Hematopoietic multipotent progenitor cell (in vitro differentiated cells): ENCODE measurements at places on chromosomes 2 and 18. TPM values are rescaled to one million over a fixed set of nuclear protein-coding genes. Genes with fewer than 3 reads are reported as not detected.

DNA sequence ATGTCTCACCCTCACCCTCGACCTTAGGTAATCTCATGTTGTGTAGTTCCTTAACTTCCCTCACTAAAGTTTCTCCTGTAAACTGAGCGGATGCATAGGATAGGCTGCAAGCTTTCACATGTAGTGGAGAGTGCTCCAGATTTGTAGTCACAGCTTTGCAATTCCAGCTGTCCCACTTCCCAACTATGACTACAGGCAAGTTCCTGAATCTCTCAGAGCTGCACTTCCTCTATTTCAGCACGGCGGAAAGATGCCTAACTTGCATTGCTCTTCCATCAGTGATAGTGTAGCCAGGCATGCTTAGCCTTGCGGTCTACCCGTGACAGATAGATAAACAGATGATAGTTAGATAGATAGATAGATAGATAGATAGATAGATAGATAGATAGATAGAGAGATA is 183.1 kb upstream of the CCDC68 start:
- DNase-seq: no peak

ZRANB3 gene
- 7.0 TPM for total RNA-seq

KCNG2 gene
- 14.8 TPM for total RNA-seq

C18orf54 gene
- total RNA-seq: 1.6 TPM

- no peak for DNase-seq
Measured at GRCh38 chr2:29397039-29397438, 281.8 kb downstream of the CLIP4 start.

- peak; percentile 40 for DNase-seq
Measured at GRCh38 chr2:118249531-118249930, 161.3 kb downstream of the INSIG2 start.

TDRD15 gene
- under 0.01 TPM for total RNA-seq

DNA sequence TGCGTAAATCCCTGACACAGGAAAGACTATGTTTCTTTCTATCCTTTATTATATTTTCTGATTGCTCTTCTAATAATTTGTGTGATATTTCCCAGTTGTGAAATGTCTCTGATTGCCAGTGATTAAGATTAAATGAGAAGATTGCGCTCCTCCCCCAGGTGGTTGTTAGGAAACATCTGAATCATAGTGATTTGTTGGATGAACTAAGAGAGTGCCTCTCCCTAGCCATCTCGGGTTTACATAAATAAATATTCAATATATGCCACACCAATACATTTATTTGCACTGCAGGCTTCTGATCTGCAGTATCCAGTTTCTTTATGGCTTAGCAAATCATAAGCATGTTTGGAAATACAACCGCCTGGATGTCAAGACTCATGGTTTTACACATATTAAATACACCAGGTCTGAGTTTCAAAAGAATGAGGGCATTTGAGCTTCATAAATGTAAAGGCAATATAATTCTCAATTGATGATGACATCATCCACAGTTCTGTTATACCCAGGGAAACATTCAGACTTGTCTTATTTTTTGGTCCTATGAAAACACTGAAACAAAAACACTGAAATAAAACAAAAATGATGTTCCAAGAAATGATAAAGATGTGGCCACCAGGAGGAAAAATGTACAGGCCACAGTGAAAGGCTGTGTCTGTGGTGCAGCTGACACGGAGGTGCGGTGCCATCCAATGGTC is 826.7 kb upstream of the ACVR2A start:
- no peak for DNase-seq

SERPINB2 gene
- total RNA-seq: 0.27 TPM
